ENCODE measurements at places on chromosomes 1 and 21.

- DNase-seq, result no peak
Observed at GRCh38 chr1:30683699-30684098, 39.7 kb downstream of the MATN1 start.

- no peak for DNase-seq
Observed at GRCh38 chr1:234564035-234565029, 45.6 kb downstream of the IRF2BP2 start.

- no peak for DNase-seq
Observed at GRCh38 chr1:59220356-59220755, 76.5 kb upstream of the FGGY start.

GRCh38 chr1:90339811-90340210 is 344.9 kb downstream of the ZNF326 start:
- no peak for DNase-seq

GRCh38 chr1:105894006-105894405 is 1162.5 kb upstream of the PRMT6 start:
- DNase-seq, result no peak

Measured in activated CD8-positive, alpha-beta memory T cell treated with anti-CD3 and anti-CD28 coated beads, Interleukin-2, amount 10 ng/mL, durations not matched to agents 7 days and 5 days (primary cell).